Cerebellum (tissue), 4 donors: ENCODE measurements at places on chromosomes 4 and X. TPM values are rescaled to one million over a fixed set of nuclear protein-coding genes. Genes with fewer than 3 reads are reported as not detected.

Gene REELD1
- not detected for total RNA-seq

Gene PCDH11X
- total RNA-seq, result 37.2 TPM

Gene PAGE3
- not detected for total RNA-seq

Gene PDGFC
- total RNA-seq, result 23.0 TPM

Gene PPEF1
- 2.1 TPM for total RNA-seq

Gene ESX1
- total RNA-seq, result not detected

Gene SHROOM2
- total RNA-seq, result 22.5 TPM

Gene C4orf54
- not detected for total RNA-seq

Gene CD38
- total RNA-seq, result 2.1 TPM

Gene FAM184B
- total RNA-seq, result 2.3 TPM

GRCh38 chrX:11666952-11667685 is 1.4 kb upstream of the ARHGAP6 start:
- no peak for DNase-seq

DNA sequence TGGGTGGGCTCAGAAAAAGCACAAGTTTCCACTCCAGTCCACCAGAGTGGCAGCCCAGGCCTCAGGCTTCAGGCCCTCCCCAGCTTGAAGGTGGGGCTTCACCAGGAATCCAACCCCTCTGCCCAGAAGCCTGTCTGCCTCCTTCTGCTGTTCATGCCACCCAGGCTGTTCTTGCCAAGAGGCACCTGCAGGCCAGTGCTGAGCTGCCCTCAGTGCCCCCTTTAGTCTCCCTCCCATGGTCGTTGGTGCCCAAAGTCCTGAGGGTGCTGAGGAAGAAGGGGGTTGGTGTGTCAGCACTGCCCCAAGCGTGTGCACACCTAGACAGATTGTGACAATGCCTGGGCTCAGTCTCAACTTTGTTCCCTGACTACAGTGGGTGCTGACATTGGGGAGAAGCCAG is 475.3 kb downstream of the EPHA5 start:
- no peak for DNase-seq

DNA sequence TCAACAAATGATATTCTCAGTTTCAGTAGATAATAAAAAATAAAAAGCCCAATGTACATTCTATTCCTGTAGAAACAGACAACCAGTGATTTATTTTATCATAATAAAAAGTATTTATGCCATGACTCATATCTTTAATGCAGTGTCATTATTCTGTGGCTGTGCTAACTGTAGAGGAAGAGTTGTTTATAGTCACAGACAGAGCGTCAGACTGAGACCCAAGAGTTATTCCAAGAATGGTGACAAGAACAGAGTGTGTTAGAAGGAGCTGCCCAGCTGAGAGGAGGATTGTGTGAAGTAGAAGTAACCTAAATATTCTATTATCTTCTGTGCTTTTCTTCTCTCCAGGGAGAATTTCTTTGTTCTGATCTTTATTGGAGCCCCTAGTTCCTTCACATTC is 210.7 kb downstream of the PPP1R2C start:
- no peak for DNase-seq

DNA sequence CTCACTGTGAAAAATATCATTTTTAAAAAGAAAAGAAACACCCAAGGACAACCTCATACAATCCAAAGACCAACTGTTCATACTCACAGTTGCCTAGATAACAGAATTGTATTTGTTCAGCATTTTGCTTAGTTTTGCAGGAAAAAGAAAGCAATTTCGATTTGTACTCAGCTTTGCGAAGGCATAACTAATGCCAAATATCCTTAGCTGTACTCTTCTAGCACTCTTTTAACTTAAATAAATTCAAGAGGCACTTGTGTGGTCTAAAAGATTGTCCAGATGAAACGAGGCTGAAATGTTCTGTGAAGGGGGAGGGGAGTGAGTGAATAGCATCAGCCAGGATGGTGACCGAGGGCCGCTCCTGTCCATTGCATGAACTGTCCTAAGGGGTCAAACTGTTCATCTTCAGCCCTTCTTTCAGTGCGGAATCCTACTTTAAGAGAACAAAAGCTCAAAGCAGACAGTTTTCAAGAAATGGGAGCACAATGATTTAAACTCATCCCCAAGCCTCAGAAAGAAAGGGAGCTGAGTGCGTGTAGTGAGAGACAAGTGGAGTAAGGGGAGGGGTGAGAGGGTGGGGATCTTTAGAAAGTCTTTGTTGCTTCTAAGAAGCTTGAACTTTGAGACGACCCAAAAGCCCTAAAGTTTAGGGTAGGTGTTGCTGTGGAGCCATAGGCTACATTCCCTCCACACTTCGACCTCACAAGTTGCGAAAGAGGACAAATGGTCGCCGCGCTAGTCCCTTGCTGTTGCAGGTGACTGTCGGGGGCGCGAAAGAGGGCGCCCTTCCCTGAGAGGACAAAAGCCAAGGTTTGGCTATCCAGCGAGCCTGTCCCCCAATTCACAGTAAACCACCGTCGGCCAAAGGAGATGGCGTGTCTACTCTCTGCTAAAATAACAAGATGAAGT is 4.0 kb upstream of the NEUROG2 start:
- no peak for DNase-seq

GRCh38 chrX:132820675-132821074 is 137.8 kb downstream of the HS6ST2 start:
- no peak for DNase-seq

- no peak for DNase-seq
Observed at GRCh38 chrX:34144246-34144645, 12.1 kb upstream of the FAM47A start.

DNA sequence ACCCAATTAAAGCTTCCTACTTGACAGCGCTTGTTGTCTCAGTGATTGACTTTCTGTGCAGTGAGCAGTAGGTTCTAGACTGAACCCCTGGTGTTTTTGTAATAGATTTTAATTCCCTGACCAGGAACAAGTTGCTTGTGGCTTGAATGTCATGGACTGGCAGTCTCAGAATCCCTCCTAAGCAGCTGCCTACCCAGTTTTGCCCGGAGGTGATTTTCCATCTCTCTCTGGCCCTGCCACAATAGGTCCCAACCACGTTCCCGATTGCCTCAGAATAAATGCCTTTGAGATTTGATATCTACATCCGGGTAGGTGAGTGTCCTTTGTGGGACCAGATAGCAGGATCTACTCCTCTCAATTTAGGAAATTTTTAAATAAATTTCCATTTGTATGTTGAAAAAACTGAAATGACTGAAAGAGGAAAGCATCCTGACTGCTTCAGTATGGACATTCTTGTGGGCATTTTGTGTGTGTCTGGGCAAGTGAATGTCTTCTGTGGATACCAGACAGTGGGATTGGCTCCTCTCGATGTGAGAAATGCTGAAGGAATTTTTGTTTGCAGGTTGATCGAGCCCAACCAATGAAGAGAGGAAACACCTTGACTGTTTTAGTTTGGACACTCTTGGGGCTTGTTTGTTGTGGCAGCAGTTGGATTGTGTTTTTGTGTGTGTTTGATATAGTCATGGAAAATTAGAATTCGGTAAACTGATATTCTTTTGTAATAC is 1607.4 kb downstream of the C4orf33 start:
- DNase-seq, result no peak

DNA sequence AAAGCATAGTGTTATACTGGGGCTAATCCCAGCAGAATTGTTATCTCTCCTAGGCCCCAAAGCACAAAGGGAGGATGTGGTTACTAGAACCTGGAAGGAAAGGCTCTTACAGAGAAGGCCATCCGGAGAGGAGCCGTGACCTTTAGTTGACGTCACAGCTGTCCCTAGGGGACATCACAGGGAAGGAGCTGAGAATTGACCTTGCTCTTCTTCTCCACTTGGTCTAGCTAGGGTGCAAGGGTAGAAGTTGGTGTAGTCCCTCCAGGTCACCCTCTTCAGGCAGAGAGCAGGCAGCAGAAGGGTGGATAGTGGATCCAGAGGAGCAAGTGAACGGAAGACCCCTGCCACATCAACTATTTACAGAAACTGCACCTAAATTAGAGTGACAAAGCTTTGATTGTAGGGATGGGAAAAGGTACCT is 22.8 kb upstream of the FGF2 start:
- no peak for DNase-seq

DNA sequence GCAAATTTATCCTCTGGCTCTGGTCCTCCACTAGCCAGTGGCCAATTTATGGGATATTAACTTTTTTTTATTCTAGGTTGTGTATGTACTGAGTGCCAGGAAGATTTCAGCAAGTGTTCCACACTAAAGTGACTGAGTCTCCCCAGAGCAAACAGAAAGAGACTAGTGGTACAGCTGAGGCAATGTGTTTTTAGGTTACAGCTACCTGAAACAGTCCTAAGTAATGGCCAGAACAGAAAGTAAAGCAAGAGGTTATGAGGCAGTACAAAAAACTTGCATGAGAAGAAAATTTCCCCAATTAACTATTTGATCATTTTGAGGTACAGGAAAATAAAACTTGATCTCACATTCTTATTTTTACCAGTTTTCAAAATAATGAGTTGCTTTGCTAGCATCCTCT is 31.2 kb downstream of the PRDM8 start:
- DNase-seq, result no peak

DNA sequence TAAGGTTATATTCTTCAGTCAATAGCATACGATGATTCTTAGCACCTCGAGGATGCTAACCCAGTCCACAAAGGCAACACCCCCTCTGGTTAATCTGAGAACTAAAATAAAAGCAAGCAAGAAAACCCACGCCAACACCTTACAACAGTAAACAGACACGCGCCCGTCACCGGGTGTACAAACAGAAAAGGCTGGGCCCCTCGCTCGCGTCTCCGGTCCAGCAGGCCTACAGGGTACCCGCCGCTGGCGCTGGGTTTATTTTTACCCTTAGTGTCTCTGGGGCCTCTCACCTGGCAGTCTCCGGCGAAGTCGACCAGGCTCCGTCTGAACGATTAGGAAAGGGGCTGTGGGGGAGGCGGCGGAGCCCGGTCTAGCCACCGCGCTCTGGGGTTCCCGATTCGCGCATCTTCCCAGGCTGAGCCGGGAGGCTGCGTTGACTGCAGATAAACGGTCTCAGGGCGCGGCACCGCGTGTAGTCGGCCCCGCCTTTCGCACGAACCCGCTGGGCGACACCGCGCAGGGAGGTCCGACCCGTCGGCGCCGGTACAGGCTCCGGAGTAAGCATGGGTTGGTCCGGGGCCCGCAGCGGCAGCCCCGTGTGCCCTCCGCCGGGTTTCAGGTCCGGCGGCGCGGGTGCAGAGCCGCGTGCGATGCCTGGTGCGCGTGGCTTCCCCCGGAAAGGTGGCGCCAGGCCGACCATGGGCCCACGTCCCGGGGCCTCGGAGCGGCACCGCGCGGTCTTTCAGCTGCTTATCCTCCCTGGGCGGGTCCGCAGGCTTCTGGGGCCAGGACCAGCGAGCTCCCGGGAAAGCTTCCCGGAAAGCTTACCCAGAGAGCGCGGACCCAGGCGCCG is 441 bp downstream of the SLC9B2 start:
- peak; percentile 60 for DNase-seq

GRCh38 chr4:38803833-38804653 is 548 bp downstream of the TLR1 start:
- DNase-seq, result no peak

GRCh38 chrX:15214588-15214987 is 55.3 kb downstream of the ASB9 start:
- DNase-seq, result no peak

- DNase-seq, result no peak
Observed at GRCh38 chrX:98731821-98732220, 1678.3 kb downstream of the PCDH19 start.

GRCh38 chr4:37594099-37594498 is 92.1 kb downstream of the RELL1 start:
- DNase-seq, result peak; percentile 13

- no peak for DNase-seq
Observed at GRCh38 chrX:151710457-151710856, 5.4 kb upstream of the FATE1 start.

DNA sequence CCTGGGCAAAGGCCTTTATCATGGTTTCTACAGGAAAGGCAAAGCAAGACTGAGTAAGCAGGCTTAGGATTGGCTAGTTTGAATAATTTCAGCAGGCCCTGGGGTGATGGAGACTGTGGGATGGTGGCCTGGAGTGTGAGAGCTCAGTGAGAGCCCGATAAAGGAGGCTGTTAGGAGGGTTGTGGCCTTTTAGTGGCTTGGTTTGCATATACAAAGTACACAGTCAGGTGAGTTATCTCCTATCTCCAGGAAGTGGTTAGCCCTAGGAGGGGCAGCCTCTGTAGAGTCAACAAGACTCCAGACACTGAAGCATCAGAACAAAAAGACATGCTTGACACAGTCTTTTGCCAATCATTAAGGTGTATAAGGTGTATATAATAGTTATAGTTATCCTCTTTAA is 157.2 kb downstream of the CFAP299 start:
- no peak for DNase-seq

- no peak for DNase-seq
Observed at GRCh38 chrX:19725641-19726040, 161.8 kb downstream of the SH3KBP1 start.
